H4 (cell line): ENCODE measurements at places on chromosomes 16 and 17. TPM values are rescaled to one million over a fixed set of nuclear protein-coding genes. Genes with fewer than 3 reads are reported as not detected.

DNA sequence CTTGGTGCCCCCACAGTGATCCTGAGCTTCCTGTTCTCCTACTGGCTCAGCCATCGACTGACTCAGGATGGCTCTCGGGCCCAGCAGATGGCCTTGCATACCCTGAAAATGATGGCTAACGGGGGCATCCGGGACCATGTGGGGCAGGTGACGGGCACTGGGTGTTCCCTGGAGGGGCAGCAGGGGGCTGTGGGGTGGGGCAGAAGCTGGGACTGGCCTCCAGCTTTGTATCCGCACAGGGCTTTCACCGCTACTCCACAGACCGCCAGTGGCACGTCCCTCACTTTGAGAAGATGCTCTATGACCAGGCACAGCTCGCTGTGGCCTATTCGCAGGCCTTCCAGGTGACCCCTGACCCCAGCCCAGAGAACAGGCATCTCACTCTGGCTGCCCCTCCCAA is 3.0 kb downstream of the SPATA20 start:
- DNase-seq: no peak

GRCh38 chr16:11630046-11630767 is 38.0 kb upstream of the SNN start:
- peak; percentile 67 for DNase-seq

CDH3 gene
- not detected in 2 replicates for total RNA-seq

HYDIN gene
- 0.15 and 0.64 TPM in 2 replicates for total RNA-seq

DNA sequence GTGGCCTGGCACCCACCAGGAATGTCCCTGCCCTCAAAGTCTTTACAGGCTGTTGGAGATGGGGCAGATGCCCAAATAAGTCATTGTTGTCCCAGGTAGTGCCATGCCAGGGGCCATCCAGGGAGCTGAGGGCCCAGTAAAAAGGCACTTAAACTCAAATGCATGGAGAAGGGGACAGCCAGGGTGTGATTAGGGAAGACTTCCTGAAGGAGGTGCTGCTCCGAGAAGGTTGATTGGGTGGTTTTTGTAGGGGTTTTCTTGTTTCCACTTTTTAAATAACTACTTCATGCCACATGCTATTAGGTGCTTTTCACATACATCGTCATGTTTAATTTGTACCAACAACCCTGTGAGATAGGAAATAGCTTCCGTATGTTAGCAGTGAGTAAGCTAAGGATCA is 66.9 kb downstream of the RAI1 start:
- DNase-seq: no peak

GRCh38 chr17:5662409-5663085 is 78.2 kb upstream of the NLRP1 start:
- no peak for DNase-seq

- DNase-seq: no peak
These were observed 30.7 kb upstream of the MYO18A start for GRCh38 chr17:29210879-29211278.

DNA sequence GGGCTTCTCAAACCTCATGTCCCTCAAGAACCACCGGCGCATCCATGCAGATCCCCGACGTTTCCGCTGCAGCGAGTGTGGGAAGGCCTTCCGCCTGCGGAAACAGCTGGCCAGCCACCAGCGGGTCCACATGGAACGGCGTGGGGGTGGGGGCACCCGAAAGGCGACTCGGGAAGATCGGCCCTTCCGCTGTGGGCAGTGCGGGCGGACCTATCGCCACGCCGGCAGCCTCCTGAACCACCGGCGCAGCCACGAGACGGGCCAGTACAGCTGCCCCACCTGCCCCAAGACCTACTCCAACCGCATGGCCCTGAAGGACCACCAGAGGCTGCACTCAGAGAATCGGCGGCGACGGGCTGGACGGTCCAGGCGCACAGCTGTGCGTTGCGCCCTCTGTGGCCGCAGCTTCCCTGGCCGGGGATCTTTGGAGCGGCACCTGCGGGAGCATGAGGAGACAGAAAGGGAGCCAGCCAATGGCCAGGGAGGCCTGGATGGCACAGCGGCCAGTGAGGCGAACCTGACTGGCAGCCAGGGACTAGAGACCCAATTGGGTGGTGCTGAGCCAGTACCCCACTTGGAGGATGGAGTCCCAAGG is 5.9 kb downstream of the ZNF646 start:
- no peak for DNase-seq

DNA sequence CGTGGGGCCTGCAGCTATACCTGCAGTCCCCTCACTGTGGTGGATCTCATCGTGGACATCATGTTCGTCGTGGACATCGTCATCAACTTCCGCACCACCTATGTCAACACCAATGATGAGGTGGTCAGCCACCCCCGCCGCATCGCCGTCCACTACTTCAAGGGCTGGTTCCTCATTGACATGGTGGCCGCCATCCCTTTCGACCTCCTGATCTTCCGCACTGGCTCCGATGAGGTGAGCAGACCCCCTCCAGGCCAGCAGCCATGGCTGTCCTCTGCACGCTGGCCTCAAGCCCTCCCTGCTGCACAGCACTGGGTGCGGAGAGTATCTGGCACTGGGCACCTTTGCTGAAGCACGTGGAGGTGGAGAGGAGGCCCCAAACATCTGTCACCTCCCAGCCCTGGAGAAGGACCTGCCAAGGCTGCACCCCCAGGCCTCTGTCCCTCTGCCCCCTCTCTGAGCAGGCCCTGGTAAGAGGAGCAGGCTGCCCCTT is 11.0 kb downstream of the KCNH6 start:
- DNase-seq: no peak

DNA sequence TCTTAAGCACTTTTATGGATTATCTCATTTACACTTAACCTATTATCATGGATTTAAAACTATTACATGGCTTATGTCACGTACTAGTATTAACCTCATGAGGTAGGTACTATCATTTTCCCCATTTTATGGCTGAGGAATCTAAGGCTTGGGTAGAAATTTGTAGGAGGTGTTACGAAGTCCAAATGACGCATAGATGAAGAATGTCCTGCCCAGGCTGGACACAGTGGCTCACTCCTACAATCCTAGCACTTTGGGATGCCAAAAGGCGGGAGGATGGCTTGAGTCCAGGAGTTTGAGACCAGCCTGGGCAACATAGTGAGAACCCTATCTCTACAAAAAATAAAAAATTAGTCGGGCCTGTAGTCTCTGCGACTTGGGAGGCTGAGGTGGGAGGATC is 4.8 kb upstream of the C1QL1 start:
- peak; percentile 55 for DNase-seq

- no peak for DNase-seq
These were observed 1426.5 kb downstream of the CDH11 start for GRCh38 chr16:63695347-63695746.

DNA sequence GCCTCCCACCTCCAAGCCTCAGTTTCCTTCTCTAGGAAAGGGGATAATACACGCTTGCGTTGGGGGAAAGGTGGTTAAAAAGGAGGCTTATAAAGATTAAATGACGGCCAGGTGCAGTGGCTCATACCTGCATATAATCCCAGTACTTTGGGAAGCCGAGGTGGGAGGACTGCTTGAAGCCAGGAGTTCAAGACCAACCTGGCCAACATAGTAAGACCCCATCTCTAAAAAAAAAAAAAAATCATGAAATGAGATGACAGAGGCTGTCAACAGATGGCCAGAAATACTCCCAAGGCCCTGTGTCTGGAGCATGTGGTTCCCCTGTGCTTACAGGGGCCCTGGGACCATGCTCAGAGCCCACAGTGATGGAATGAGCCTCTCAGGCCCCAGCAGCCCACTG is 30.4 kb downstream of the RTN4RL1 start:
- DNase-seq: no peak

SKA2 gene
- total RNA-seq: 122 and 153 TPM in 2 replicates
